Cerebellar nuclear complex (tissue), 1 donor: ENCODE measurements at places on chromosomes 11 and 22.

- DNase-seq, result no peak
These were observed 56.6 kb downstream of the BMAL1 start for GRCh38 chr11:13334034-13334786.

DNA sequence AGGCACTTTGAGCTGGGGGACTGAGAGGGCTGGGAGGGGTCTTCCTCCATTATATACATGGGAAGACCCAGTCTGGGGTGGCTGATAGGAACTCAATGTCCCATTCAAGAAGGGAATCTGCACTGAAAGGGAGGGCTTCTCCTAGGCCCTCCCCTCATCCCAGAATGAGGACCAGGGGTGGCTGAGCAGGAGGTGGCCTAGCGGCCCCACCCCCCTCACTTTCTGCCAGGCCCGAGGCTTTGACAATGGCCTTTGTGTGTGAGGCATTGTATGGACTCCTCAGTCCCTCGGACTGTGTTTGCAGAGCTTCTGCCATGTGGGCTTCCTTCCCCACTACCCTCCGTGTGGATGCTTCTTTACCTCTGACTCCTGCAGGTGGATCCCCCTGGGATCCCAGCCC, 65.7 kb downstream of the NECTIN1 start:
- no peak for DNase-seq

GRCh38 chr11:120133216-120134105, 4.5 kb downstream of the TRIM29 start:
- DNase-seq, result no peak

DNA sequence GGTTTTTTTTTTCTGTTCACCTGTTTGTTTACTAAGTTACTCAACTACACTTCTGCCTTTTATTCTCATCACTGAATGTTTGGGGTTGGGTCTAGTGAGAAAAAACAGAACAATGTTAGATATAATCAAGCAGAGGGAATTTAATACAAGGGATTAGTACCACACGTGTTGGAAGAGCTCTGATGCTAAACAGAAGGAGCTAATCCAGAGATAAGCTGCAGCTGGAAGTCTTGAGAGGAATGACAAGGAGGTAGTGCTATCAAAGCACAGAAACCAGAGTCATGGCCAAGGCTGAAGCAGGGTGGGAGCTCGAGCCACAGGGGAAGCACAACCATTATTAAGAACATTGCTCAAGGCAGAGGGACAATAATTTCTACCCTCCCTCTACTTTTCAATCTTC, 604.1 kb upstream of the ANO5 start:
- no peak for DNase-seq

- DNase-seq, result no peak
These were observed 50.2 kb downstream of the APOL3 start for GRCh38 chr22:36110306-36110881.

DNA sequence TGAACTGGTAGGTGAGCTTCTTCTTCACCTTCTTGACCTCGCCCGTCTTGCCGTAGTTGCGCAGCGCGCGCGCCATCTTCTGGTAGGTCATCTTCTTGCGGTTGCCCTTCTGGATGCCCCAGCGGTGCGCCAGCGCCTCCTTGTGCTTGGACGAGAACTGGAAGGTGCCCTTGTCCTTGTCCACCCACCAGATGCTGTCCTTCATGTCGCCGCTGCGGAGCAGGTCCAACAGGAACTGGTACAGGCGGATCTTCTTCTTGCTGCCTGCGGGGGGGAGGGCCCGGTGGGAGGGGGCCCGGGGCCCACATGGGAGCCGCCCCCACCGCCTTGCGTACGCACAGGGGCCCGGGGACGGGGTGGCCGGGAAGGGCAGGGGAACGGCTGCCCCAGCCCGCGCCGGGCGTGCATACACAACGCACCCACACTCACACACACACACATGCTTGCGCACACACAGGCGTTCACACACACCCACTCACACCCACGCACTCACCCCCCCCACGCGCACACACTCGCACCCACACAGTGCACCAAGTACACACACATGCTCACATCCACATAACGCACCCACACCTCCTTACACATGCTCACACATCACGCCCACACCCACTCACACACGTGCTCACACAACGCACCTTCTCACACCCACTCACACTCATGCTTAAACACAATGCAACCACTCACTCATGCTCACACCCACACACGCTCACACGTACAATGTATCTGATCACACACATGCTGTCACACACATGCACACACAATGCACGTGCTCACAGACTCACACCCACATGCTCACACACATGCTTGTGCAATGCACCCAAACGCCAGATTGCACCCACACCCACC, 3.0 kb upstream of the MYBPC3 start:
- peak; percentile 83 for DNase-seq

GRCh38 chr11:61068581-61068980, 33.7 kb upstream of the CD5 start:
- DNase-seq, result no peak

DNA sequence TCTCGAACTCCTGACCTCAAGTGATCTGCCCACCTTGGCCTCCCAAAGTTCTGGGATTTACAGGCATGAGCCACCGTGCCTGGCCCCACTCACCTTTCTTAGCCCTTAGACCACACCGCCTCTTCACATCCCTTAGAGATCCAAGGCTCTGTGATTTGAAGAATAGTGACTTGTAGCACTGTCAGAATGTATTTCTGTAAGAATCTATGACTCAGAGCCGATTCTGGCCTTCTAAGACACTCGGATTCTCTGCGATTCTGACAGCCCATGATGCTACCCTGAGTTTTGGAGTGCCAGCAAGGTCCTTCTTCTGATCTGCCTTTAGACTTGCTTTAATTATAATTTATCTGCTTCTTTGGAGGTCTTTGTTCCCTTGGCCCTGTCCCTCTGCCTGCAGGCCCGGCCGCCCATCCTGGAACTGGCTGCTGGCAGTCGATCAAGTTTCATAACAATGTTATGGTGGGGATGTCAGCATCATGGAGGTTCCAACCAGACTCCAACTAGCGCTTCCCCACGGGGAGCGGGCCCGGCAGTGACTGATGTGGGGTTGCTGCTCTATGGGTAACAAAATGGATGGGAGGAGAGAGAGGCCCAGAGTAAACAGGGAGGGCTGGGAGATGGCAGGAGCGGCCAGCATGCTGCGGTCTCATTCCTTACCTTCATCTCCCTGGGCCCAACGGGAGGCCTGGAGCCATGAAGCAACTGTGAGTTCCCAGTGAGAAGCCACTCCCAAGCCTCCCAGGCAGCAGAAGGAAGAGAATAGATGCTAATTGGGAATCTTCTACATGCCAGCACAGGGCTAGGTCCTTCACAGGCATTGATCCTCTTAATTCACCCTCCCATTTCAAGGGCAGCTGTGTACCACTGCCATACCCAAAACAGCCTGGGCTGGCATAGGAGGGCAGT, 55.7 kb upstream of the RASD2 start:
- no peak for DNase-seq

DNA sequence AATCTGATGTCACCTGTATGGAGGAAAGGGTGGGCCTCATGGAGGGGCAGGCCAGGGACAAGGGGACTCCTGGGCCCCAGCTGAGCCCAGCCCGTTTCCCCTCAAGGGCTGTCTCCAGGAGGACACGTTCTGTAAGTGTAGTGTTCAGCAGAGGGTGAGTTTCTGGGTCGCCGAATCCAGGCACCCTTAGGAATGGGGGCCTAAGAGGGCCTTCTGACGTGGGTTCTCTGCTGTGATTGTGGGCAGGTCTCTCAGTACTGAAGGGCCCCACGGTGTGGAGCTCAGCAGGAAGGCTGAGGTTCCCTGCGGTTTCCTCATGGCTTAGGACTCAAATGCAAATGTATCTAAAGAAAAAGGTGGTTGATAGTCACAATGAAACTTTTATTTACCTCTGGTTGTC, 6.5 kb downstream of the PTDSS2 start:
- DNase-seq, result no peak

DNA sequence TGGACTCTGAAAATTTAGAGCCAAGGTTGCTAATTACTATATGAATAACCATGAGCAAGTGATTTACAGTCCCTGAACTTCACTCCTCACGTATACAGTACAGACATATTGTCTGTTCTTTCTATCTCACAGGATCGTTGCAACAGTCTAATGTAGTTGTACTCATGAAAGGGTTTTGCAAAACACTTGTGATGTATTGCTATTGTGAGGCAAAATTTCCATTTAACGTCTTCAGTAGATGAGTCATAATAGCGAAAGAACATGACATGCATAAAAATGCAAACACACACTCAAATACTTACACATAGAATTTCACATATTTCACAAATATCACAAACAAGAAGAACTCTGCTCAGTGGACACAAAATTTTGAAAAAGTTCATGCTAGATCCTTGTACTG, 134.6 kb upstream of the TRPC6 start:
- DNase-seq, result no peak

- DNase-seq, result no peak
These were observed 6.4 kb downstream of the MS4A15 start for GRCh38 chr11:60762851-60763691.
